Activated CD8-positive, alpha-beta memory T cell treated with anti-CD3 and anti-CD28 coated beads for 1 hour (primary cell): ENCODE measurements at places on chromosomes 2 and 18.

- no peak for DNase-seq
Measured at GRCh38 chr2:152396051-152396511, 61.1 kb downstream of the FMNL2 start.

GRCh38 chr2:139916822-139917221 is 1136.6 kb upstream of the NXPH2 start:
- no peak for DNase-seq

DNA sequence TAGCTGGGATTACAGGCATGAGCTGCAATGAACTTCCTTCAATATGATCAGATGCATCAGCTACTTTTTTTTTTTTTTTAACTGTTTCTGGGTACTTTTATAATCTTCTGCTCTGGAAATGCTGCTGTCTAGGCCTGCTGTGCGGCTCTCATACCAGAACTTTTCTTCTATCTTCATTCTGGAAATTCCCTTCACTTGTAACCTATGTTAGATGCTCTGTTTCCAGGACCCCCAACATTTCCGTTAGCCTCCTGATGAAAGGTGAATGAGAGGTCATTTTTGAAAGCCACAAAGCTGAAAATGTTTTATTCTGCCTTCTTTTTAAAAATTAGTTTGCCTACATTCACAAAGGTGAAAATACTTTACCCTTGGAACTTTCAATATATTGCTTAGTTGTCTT is 8.6 kb downstream of the AGFG1 start:
- DNase-seq, result no peak

DNA sequence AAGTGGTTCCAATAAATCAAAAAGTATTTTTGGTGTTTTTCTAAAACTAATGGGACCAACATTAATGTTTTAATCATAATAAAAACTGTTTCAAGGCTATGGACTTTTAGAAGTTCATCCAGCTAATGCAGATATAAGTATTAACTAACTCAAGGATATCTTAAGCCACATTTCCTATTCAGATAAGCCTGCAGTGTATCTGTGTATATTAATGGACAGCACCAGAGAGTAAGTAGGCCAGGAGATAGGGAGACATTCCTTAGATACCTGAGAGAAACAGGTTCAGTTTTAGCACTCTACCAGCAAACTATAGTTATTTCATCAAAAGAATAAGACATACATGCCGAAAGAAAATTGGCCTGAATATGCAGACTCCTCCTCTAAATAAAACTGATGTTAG is 27.3 kb downstream of the PREPL start:
- DNase-seq, result no peak

DNA sequence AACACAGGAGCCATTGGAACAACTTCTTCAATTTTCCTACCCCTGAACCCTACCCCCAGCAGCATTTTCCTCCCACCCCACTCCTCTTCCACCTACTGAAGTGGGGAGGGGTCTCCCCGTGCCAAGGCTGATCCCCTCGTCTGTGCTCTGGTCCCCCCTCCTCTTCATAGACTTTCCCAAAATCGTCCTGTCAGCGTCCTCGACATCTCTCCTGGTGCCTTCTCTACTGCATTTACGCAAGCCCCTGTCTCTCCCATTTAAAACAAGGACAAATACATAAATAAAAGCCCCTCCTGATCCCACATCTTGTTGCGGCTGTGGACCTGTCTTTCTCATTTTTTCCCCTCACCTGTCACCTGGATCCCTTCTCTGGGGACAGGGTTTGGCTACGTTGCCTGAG is 42.2 kb downstream of the EMX1 start:
- no peak for DNase-seq

DNA sequence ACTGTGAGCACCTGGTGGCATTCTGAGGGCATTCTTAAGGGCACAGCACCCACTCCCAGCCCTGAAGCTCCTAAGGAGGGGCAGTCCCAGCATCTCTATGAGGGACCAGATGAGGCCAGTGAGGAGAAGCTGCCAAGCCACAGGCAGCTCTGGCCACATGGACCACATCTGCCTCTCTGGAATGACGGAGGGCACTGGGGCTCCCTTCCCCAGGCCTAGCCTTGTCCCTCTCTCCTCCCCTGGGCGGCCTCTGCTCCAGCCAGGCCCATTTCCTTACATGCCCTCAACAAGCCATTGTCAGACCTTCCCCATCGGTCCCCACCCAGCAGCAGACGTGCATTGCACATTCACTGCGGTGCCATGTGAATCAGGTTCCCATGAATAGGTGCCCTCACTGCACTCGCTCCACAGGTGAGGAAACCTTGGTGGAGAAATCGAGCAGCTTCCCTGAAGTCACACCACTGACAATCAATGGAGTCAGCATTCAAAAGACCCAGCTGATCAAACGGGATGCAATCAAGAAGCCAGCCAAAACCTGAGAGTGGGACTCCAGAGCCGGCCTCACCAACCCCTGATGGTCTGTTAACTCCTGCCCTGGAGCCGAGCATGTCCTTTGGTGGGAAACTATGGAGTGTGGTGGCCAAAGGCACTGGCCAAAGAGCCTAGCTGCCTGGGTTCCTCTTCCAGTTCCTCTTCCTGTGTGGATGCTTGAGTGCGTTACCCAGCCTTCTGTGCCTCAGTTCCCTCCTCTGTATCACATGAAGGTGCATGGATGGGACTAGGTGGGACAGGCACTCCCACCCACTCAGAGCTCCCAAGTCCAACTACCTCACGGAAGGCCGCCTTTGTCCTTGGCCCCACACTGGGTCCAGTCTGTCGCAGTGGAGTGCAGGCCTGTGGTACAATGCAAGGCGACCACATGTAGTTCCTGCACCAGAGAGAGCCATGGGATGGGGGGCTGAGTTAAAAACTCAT is 147.3 kb downstream of the ZFP36L2 start:
- DNase-seq, result no peak

- DNase-seq, result no peak
Measured at GRCh38 chr18:61998335-61998734, 105.5 kb upstream of the RNF152 start.

GRCh38 chr2:100853909-100854810 is 34.2 kb downstream of the NPAS2 start:
- DNase-seq, result no peak

DNA sequence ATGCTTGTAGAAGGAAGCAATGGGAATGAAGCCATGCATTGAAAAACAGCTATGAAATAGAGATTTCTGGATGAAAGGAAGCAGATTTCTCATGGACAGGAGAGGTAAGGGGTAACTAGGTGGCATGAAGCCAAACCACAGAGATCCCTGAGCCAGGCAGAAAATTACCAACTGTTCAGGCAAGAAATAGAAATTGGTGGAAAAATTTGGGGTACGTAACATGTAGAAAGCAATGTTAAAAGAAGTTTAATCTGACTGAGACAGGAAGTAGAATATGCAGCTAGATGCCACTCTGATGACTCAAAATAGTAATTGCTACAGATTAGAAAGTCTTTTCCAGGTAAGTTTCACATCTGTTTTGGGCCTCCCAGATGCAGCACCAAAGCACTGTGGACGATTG is 928.5 kb upstream of the CELF4 start:
- DNase-seq, result no peak

DNA sequence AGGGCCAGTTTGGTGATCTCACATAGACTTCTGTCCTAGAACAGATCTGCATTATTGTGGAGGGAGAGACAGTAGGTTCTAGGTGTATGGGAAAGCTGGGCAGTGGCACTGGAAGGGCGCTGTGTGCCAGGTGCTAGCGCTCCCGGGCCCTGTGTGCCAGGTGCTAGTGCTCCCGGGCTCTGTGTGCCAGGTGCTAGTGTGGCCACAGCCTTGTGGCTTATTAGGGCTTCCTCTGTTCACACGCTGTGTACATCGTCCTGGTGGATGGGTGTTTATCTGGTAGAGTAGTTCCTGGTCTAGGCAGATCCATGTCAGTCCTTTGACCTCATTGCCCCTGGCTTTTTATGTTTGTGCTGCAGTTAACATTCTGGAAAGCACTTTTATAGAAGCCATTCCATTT is 263.4 kb downstream of the AGAP1 start:
- DNase-seq, result no peak

DNA sequence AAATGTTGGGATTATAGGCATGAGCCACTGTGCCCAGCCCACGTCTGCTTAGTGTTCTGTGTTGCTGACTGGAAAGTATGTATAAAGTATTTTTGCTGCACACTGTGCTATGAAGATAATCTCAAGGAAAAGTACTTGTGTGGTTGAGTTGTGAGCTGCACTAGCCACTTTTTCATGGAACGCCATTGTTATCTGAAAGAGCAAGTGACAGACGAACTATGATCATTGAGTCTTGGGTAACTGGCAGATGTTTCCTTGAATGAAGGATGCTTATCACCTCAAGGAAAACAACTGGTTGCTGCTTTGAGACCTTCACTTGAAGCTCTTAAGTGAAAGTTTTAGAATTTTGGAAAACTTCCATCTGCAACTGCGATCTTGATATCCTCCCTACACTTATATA is 82.2 kb upstream of the KCTD1 start:
- no peak for DNase-seq

- no peak for DNase-seq
Measured at GRCh38 chr18:8800876-8801262, 95.5 kb downstream of the MTCL1 start.

GRCh38 chr18:13183790-13184189 is 34.8 kb upstream of the LDLRAD4 start:
- no peak for DNase-seq

- DNase-seq, result no peak
Measured at GRCh38 chr2:15956230-15956629, 15.9 kb downstream of the MYCN start.

DNA sequence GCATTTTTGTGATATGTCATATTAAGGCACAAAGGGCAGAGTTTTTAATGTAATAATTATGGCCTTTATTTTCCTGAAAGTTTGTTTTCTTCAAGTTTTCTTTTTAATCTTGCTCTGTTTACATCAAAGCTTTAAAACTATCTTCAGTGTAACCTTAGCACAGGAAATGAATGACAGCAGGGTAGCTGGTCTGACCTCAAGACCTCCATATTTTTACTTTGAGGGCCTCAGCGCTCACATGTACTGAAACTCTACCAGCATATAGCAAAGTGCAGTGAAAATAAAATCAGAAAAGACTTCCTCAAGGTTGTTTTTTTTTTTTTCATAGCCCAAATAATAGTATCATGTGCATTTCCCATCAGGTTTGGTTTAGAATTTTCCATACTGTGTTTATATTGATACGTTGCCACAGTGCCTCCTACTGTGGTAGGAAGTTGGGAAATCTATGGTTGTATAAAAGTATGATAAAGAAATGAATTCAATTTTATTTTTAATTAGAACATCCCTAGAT is 163.4 kb downstream of the UBE2E3 start:
- DNase-seq, result no peak

- DNase-seq, result no peak
Measured at GRCh38 chr2:222892321-222892720, 31.5 kb downstream of the ACSL3 start.

GRCh38 chr2:71423817-71424420 is 29.4 kb upstream of the DYSF start:
- DNase-seq, result no peak

- DNase-seq, result no peak
Measured at GRCh38 chr2:134401789-134402188, 147.9 kb downstream of the MGAT5 start.

DNA sequence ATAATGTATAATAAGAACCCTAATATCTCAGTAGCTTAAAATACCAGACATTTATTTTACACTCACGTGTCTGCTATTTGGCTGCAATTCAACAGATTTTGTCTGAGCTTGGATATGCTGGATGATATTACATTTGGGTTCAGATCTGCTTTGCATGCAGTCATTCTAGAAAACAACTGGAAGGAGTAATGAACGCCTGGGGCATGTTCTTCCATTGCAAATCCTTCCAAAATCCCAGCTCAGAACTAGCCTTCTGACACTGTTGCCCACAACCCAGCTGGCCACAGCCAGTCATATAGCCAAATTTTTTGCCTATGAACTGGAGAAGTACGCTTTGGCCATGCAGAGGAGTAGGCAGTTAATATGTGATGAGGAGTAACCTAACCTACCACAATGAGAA is 597.8 kb upstream of the VRK2 start:
- no peak for DNase-seq

DNA sequence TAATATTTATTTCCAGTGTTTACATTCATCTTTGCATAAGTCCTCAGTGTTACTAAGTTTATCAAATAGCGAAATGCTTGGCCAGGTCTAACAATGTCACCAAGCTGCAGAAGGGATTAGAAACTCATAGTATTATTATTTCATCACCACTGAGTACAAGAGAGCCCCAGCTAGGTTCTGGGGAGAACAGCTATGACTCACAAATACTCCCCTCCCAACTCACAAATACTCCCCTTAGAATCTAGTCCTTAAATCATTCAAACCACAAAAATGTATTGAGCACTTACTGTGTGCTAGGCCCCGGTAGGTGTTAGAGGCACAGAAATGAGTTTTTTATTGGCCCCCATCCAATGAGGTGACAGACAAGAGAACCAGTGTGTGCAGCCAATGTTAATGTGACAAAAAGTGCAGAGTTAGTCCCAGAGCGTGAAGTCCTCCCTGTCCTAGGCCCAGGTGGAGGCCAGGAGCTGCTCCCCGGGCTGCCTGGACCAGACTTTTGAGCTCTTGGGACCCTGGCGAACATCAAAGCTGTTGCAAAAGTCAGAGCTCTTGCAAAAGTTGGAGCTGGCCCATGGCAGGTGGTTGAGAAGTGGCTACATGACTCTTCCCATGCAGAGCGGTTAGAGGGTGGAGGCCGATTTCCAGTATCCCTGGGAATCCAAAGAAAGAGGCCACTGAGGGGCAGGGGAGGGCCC is 9.8 kb downstream of the STEAP3 start:
- no peak for DNase-seq

GRCh38 chr2:33929467-33929866 is 330.4 kb upstream of the FAM98A start:
- DNase-seq, result no peak

GRCh38 chr18:43887491-43887890 is 610.2 kb upstream of the SYT4 start:
- no peak for DNase-seq

DNA sequence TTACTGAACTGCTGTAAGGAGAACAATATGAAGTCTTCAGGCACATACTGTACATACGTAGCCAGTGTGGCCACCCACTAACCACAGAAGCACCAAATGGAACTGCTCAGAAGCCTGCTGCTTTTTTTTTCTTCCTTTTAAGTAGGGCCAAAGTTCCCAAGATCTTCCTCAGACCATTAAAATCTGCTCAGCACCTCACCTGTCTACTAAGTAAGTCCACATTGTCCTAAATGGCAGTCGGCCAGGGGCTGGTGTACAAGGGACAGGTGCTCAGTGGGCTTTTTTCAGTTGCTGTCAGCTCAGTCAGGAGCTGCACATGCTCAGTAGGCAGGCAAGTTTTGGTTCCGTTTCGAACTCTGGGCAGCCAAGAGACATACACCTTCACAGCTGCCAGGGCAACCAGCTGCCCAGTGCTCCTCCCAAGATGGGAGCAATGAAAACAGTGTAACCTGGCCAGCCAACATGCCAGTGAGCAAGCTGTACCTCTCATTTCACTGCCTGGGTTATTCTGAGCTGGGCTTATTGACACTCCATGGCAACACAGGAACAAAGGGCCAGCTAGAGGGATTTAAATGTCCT is 86.1 kb downstream of the ACVR1 start:
- no peak for DNase-seq

DNA sequence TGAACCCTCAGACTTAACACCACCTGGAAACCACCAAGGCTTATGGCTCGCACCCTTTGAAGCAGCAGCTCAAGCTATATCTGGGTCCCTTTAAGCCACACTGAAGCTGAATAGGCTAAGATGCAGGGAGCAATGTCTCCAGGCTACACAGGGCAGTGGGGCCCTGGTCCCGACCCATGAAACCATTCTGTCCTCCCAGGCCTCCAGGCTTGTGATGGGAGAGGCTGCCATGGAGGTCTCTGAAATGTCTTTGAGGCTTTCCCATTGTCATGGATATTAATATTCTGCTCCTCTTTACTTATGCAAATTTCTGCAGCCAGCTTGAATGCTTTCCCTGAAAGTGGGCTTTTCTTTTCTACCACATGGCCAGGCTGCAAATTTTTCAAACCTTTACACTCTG is 608.7 kb downstream of the CNTNAP5 start:
- no peak for DNase-seq
